ENCODE measurements at places on chromosomes 11 and 22.

DNA sequence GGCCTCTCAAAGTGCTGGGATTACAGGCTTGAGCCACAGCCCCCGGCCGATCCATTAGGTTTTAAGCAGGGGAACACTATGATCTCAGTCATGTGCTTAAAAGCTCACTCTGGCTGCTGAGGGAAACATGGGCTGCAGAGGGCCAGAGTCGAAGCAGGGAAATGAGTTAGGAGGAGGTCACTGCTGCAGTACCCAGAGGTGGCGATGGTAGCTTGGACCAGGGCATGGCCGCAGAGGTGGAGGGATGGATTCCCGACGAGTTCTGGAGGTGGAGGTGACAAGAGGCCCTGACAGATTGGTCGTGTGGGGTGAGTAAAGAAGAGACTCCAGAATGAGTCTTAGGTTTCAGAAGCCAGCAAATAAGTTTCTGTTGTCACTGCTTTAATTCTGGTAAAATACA, 54.4 kb upstream of the INCENP start:
- DNase-seq: no peak

DNA sequence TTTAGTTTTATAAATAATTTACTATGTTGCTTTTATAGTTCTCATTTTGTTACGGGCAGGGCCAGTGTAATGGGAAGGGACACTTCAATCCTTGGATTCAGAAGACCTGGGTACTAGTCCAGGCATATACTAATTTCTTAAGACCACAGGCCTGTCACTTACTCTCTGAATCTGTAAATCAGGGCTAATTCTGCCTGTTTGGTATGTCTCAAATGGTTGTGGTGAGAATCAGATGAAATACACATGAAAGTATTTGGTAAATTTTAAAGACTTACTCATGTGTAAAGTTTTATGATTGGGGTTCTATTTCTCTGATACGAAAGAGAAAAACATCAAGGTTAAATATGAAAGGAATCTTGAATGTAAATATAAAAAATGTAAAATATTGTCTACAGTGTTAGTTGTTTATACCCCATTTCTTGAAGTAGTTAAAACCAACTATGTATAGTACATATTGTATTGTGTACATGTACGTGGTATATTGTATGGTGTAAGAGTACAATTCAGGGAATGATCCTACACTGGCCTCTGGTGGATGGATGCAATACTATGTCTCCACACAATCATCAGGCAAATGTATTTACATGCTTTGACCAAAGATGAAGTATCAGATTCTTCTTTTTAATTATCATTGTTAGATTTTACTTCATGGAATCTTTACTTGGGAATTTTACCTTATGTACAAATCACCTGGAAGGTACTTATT, 24.5 kb upstream of the RAG2 start:
- DNase-seq: peak; percentile 67

- DNase-seq: no peak
These were observed 7.9 kb upstream of the SPON1 start for GRCh38 chr11:13954591-13954990.

- DNase-seq: no peak
These were observed 34.2 kb upstream of the BIRC3 start for GRCh38 chr11:102283116-102283485.

GRCh38 chr22:19125011-19125410, 2.8 kb upstream of the DGCR2 start:
- no peak for DNase-seq

DNA sequence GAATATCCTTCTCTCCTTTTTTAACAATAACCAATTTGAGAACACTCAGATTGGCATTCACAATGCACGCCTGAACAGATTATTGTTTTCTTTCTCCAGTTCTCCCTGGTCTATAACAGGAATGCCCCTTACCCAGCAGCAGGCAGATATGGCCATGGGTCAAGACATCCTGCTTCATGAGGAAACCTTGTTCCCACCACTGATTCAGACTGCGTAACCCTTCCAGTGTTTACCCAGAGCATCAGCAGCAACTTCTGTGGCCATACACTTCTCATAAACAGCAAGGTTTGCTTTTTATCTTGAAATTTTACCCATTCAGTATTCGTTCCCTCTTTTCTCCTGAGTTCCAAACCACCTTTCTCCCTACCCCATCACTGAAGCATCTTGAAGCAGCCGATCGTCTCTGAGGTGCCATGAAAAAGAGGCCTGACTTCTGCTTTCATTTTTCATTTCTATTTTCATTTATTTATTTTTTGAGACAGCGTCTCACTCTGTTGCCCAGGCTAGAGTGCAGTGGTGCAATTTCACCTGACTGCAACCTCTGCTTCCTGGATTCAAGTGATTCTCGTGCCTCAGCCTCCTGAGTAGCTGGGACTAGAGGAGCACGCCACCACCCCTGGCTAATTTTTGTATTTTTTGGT, 9.6 kb downstream of the PTS start:
- DNase-seq: no peak

DNA sequence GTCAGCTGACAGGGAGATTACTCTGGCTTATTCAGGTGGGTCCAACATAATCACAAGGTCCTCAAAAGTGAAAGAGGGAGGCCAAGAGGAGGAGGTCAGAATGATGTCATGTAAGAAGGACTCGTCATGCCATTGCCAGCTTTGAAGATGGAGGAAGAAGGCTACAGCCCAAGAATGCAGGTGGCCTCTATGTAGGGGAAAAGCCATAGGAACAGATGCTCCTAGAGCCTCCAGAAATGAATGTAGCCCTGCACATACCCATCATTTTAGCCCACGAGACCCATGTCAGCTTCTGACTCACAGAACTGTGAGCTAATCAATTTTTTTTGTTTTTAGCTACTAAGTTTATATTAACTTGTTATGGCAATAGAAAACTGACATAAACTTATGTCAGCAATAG, 171.1 kb downstream of the DBX1 start:
- DNase-seq: no peak

GRCh38 chr11:46295312-46296058, 18.0 kb downstream of the CREB3L1 start:
- DNase-seq: peak; percentile 91

DNA sequence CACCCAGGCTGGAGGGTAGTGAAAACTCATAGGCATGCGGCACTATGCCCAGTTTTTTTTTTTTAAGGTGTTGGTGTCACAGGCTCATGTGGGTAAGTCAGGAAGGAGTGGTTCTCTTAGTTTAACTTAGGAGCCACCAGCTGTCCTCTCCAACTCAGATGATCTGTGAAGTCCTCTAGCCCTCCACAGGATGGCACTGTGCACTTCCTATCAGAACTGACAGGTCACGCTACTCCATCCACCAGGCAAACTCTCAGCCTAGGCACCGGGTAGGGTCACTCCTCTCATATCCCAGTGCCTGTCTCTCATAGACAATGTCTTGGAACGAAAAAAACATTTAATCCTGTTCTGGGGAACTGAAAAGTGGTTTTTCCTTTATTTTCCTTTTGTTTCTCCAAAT, 16.5 kb downstream of the NAP1L4 start:
- DNase-seq: peak; percentile 34

GRCh38 chr11:65021003-65021402, 6.2 kb upstream of the SNX15 start:
- DNase-seq: no peak

GRCh38 chr11:118834427-118835028, 43.6 kb upstream of the DDX6 start:
- DNase-seq: no peak

GRCh38 chr22:17159504-17159951, 451 bp upstream of the HDHD5 start:
- no peak for DNase-seq

- DNase-seq: no peak
These were observed 24.4 kb downstream of the QSER1 start for GRCh38 chr11:32916994-32917393.

GRCh38 chr11:34654483-34655334, 33.8 kb downstream of the EHF start:
- no peak for DNase-seq

DNA sequence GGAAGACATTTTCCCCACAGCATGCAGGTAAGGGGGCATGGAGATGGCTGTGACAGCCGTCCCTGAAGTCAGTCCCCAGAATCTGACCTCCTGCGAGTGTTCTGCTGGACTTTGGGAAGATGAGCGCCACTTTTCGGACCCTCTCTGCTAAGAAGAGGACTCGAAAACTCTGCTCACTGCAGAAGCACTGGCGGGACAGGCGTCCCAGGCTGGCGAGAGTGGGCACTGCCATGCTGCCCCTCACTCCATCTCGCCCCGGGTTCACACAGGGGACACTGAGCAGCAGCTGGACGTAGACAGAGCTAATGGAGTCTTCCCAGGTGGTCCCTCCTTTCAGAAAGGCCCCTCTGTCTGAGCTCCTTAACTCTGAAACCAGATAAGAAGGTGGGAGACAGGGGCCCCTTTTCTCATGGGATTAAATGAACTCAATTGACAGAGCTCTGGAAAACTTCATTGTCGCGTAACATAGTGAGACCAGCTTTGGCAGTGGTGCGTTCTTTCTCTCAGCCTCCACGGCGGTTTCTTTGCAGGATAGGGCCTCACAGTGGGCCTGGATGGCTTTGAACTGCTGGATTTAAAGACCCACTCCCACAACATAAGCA, 4.8 kb downstream of the ADAMTS8 start:
- DNase-seq: peak; percentile 61

DNA sequence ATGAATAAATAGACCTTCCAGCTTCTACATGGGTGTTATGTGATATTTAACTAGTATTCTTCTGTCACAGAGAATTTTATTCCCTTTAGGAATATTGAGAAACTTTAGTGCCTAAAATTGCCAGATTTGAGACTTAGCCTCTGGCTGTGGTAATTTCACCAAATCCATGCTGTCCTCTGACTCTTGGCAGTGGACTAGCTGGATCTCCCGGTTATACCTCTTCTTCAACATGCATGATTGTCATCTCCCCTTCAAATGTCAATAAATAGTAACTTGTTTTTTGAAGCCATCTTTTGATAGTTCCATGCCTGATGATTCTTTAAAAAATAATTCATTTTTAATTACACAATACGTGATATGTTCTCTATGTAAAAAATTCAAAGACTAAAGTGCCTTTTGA, 8.4 kb downstream of the AQP11 start:
- no peak for DNase-seq

- DNase-seq: no peak
These were observed 38.0 kb upstream of the ETS1 start for GRCh38 chr11:128625326-128625725.
